ENCODE measurements at places on chromosomes 1 and 21. TPM values are rescaled to one million over a fixed set of nuclear protein-coding genes. Genes with fewer than 3 reads are reported as not detected.
A peak's percentile ranks its signal among the peaks of the same experiment; 100 is the strongest.

DNA sequence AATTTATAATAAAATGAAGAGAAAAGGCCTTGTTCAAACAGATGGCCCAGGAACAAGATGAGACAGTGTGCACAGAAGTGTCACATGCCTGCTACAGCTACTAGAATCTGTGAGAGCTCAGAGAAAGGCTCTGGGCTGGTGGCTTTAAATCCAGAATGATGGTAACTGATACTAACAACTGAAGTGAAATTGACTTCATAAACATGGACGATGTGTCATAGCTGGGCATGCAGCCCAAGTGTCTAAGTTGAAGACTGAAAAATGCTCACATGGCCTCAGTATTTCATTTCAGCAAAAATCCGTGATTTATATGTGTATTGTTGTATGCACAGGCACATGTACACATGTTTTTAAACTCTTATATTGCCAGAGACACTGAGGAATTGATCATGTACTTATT, 208.3 kb upstream of the RUNX1 start:
- H3K27ac ChIP-seq: no peak overlapping the region
- no peaks in the 10 kb centered on the region for H3K27me3 ChIP-seq
- H3K4me3 ChIP-seq: no peak overlapping the region
- peaks cover 3% of the 10 kb centered on the region for H3K4me1 ChIP-seq

- no peaks in the 10 kb centered on the region for H3K36me3 ChIP-seq
- H3K27me3 ChIP-seq: no peaks in the 10 kb centered on the region
- no peaks in the 10 kb centered on the region for H3K4me1 ChIP-seq
- DNase-seq: no peak
Observed at GRCh38 chr1:182347019-182347418, 44.6 kb downstream of the GLUL start.

DNA sequence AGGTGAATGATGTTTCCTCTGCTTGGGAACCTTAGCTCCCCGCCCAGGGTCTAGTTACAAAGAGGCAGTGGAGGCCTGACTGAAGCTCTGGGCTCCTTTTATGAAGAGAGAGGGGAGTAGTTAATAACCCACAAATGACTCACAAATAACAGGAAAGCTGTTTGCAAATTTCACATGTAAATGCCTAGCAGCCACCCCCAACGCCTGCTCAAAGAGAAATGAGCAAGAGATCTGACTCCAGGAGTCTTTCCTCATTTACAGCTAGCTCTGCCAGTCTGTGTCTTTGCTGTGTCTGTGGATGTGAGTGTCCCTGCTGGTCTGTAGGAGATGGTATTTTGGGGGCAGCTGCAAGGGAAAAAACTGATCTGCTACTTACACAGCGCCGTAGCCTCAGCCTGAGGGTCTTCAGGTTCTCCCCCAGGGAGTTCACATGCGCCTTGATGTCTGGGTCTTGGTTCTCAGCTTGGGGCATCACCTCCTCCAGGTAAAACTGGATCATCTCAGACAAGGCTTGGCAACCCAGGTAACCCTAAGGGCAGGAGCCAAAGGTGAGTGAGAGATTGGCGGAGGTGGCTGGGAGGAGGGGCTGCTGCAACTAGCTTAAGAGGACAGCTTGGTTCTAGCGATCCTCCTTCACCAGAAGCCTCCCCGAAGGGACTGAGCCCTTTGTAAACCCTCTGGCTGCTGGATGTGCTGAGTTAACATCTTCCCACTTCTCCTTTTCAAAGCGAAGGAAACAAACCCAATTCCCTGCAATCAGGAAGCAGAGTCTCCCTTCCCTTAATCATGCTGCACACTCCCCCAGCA, at the start of gene IL19:
IL19 (plus strand) TSS at position 243 of the 807 bp plus-strand sequence. CDS start 65,890 bp downstream, outside the sequence.
- H3K4me3 ChIP-seq: no peak within 1 kb of the TSS
- no peak for DNase-seq
- no peak within 1 kb of the TSS for H3K27ac ChIP-seq
- no peaks in the 10 kb centered on the region for H3K36me3 ChIP-seq
- no peaks in the 10 kb centered on the region for H3K4me1 ChIP-seq

DNA sequence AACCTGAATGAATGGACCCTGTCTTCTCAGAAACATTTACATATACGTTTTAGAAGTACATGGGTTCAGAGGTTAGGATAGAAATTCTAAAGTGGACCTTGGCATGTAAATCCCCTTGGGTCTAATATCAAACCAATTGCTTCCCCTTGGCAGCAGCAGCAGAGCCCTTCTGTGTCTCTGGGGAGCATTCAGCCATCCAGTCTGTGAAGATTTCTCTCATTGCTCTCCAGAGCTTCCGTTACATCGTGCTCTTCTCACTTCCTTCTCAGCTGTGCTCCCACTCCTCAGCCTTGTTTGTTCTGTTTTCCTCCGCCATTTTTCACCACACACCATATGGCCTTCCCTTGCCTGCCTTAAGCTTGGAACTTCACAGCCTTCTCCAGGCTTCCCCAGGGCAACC, 61.5 kb upstream of the ATP1B1 start:
- no peak overlapping the region for H3K4me3 ChIP-seq
- no peaks in the 10 kb centered on the region for H3K36me3 ChIP-seq
- no peak overlapping the region for H3K27ac ChIP-seq
- peaks cover 1% of the 10 kb centered on the region for H3K4me1 ChIP-seq
- H3K27me3 ChIP-seq: no peaks in the 10 kb centered on the region

- H3K4me1 ChIP-seq: peaks cover 4% of the 10 kb centered on the region
- no peak overlapping the region for H3K4me3 ChIP-seq
- no peak overlapping the region for H3K27ac ChIP-seq
- no peaks in the 10 kb centered on the region for H3K27me3 ChIP-seq
- peak; percentile 60 for DNase-seq
Observed at GRCh38 chr1:109864930-109865612, 45.6 kb upstream of the CSF1 start.

DNA sequence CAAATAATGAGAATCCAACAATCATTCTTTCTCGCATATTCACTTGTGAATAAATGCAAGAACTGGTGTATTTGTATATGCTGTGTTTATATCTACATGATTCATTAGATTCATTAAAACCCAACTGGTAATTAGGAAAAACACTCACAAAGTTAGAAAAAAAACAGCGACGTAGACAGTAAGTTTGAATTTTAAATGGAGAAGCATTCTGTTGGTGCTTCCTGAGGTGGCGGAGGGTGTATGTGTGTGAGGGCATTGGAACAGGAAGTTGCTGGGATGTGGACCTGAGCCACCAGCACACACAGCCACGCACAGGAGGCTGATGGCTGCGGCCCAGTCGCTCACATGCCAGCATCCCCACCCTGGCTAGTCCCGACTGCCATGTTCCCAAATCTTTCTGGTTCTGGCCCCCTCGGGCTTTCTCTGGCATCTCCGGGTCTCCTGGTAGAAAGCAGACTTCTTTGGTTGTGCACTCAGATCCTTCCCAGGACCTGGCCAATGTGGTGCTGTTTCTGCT, 121.6 kb upstream of the IRF2BP2 start:
- no peak overlapping the region for H3K4me3 ChIP-seq
- peaks cover 13% of the 10 kb centered on the region for H3K4me1 ChIP-seq
- no peak overlapping the region for H3K27ac ChIP-seq
- H3K27me3 ChIP-seq: no peaks in the 10 kb centered on the region

GRCh38 chr1:104195395-104195794, 445.7 kb downstream of the AMY1C start:
- no peak overlapping the region for H3K4me3 ChIP-seq
- H3K36me3 ChIP-seq: no peaks in the 10 kb centered on the region
- H3K4me1 ChIP-seq: no peaks in the 10 kb centered on the region

DNA sequence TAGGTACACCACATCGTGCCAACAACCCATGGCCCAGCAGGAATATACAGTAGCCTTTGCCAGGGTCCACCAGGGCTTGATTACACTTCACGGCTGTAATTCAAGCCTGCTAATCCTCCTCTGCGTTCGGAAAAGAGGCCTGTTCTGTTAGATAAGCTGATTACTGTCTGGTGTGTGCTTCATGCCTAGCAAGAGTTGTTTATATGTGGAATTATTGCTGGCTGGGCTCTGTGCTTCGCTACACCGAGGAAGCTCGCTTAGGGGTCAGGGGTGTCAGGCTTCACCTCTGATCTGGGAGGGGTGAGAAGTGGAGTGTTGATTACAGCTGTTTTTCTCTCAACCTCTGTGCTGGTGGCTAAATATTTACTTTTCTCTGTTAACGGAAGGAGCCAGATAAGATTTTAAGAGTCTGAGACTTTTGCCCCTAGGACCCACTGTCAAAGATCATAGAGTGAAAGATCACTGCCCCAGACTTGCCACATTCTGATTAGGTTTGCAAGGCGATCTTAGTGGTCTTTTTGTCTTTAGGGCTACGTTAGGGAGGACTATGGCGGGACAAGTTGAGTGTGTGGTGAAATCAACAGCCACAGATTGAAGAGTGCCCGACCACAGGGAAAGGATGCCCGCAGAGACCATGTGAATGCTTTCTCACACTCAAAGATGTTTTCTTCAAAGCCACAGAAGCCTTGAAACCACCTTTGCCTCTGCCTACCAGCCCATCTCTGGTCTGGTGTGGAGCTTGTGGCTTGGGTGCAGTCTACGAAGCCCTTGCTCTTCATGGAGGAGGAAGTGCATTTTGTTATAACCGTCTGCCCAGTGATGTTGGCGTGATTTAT, 216.1 kb downstream of the PBX1 start:
- DNase-seq: no peak
- H3K4me3 ChIP-seq: no peak overlapping the region
- no peaks in the 10 kb centered on the region for H3K27me3 ChIP-seq
- peaks cover 39% of the 10 kb centered on the region for H3K4me1 ChIP-seq

GRCh38 chr1:223319905-223320580, 43.9 kb downstream of the SUSD4 start:
- no peak for DNase-seq
- H3K27me3 ChIP-seq: no peaks in the 10 kb centered on the region

DNA sequence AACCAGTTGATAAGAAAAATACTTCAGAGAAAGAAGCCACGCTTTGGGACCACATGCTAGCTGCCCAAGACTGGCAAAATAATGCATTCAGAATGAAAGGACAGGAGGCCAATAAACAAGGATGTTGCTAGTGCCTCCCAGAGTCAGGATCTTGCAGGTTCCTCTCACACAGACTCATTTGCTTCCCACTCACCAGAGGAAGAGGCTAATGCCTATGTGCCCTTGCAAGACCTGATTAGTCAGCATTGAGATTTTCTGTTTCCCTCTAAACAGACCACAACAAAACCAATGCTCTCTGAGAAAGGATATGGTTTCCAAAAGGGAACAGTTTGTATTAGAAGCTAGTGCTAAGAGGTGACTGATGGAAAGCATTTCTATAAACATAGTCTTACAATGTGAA, 85.7 kb downstream of the NRDC start:
- no peak for DNase-seq
- H3K4me3 ChIP-seq: no peak overlapping the region
- H3K27me3 ChIP-seq: no peaks in the 10 kb centered on the region
- no peaks in the 10 kb centered on the region for H3K36me3 ChIP-seq

TFF3 gene
- 12.0 TPM for total RNA-seq

RNU1-3 gene
- 3,807 TPM for total RNA-seq

GRIK3 gene
- total RNA-seq: 0.56 TPM

NEXN gene
- 3.1 TPM for total RNA-seq

TMEM63A gene
- total RNA-seq: 71.8 TPM

RAB42 gene
- total RNA-seq: 0.83 TPM

RPRD2 gene
- 22.1 TPM for total RNA-seq

IL22RA1 gene
- total RNA-seq: 0.07 TPM

Data from ovary (tissue), 10 donors.